ENCODE measurements at places on chromosomes 1 and 21. TPM values are rescaled to one million over a fixed set of nuclear protein-coding genes. Genes with fewer than 3 reads are reported as not detected.

Gene SLC9C2
- total RNA-seq, result under 0.01 TPM

Gene AGTRAP
- total RNA-seq, result 37.2 TPM

Gene C1orf53
- 3.9 TPM for total RNA-seq

Gene TNFRSF8
- 0.22 TPM for total RNA-seq

Gene MEAF6
- total RNA-seq, result 61.8 TPM

Gene CHD1L
- total RNA-seq, result 29.4 TPM

Gene CFAP74
- total RNA-seq, result not detected

Gene HSPB7
- total RNA-seq, result 19.6 TPM

Gene NR1I3
- not detected for total RNA-seq

Gene C1orf87
- not detected for total RNA-seq

Gene GPR3
- under 0.01 TPM for total RNA-seq

Gene TNNI3K
- total RNA-seq, result 1.6 TPM

Gene COL11A1
- 156 TPM for total RNA-seq

Gene PTPN22
- 8.6 TPM for total RNA-seq

Gene DNAJC28
- 3.1 TPM for total RNA-seq

Gene LGALS8
- total RNA-seq, result 117 TPM

Gene MTARC2
- 11.2 TPM for total RNA-seq

Gene PRAMEF2
- total RNA-seq, result not detected

Gene DCAF8
- 82.7 TPM for total RNA-seq

Gene CFHR2
- total RNA-seq, result not detected

Gene CORT
- total RNA-seq, result 0.26 TPM

Gene RAB42
- 10.1 TPM for total RNA-seq

Gene RAB7B
- total RNA-seq, result 19.9 TPM

Gene UBL4B
- 0.32 TPM for total RNA-seq

Gene ASAP3
- 127 TPM for total RNA-seq

Gene POLR3C
- total RNA-seq, result 49.4 TPM

Gene NGF
- total RNA-seq, result 7.2 TPM

Gene C1orf226
- total RNA-seq, result 0.78 TPM

Gene RGSL1
- total RNA-seq, result not detected

Gene LCE2C
- total RNA-seq, result not detected

Gene NEK2
- total RNA-seq, result 15.0 TPM

Gene DNAI4
- total RNA-seq, result 15.9 TPM

Gene EPHB2
- 1.3 TPM for total RNA-seq

Gene SUSD4
- 0.32 TPM for total RNA-seq

Gene PLPPR4
- total RNA-seq, result 0.54 TPM

Gene C1QTNF12
- 0.43 TPM for total RNA-seq

Gene GPR37L1
- total RNA-seq, result under 0.01 TPM

Gene KIF2C
- 13.6 TPM for total RNA-seq

Gene PHLDA3
- 67.7 TPM for total RNA-seq

Gene C8A
- total RNA-seq, result not detected

Gene ZNF692
- total RNA-seq, result 6.5 TPM

Gene LAMC2
- total RNA-seq, result 4.8 TPM

Gene AMY1A
- total RNA-seq, result not detected

Gene MCOLN3
- total RNA-seq, result 13.7 TPM

Gene CDCA8
- total RNA-seq, result 6.5 TPM

Gene NBPF26
- 36.5 TPM for total RNA-seq

Gene ITLN1
- total RNA-seq, result not detected

Gene FMN2
- total RNA-seq, result 11.8 TPM

Gene XCL2
- not detected for total RNA-seq

Gene ST6GALNAC3
- 0.11 TPM for total RNA-seq

Gene AUNIP
- total RNA-seq, result 0.65 TPM

Measured in articular chondrocyte of knee joint (primary cell).